ENCODE measurements at places on chromosomes 6 and 20.

DNA sequence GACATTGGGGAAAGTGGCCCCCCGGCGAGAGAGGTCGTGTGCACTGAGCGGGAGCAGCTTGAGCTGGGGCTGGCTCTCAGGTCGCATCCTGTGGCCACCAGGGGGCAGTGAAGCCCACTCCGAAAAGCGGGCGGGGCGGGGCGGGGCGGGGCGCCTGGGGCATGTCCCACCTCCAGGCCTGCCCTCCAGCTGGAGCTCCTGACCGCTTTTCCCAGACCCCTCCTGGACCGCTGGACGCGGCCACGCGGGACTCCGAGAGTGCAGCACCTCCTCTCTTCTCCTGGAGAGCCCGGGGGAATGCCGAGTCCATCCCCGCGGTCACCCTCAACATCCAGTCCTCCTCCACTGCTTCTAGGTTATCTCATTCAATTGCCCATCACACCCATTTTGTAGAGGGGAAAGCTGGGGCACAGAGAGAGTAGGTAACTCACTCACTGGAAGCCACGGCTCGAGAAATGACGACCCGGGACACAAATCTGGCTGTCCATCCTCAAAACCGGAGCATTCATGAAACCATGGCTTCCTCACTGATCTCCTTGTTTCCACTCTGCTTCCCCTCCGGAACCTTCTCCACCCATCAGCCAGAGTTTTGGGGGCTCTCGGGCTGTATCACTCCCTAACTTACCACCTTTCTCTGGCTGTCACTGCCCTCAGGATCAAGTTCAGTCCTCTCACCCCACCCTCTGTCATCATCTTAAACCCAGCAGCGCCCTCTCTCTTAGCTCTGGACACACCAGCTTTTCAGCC, 24.1 kb downstream of the COX4I2 start:
- peak; percentile 88 for DNase-seq

DNA sequence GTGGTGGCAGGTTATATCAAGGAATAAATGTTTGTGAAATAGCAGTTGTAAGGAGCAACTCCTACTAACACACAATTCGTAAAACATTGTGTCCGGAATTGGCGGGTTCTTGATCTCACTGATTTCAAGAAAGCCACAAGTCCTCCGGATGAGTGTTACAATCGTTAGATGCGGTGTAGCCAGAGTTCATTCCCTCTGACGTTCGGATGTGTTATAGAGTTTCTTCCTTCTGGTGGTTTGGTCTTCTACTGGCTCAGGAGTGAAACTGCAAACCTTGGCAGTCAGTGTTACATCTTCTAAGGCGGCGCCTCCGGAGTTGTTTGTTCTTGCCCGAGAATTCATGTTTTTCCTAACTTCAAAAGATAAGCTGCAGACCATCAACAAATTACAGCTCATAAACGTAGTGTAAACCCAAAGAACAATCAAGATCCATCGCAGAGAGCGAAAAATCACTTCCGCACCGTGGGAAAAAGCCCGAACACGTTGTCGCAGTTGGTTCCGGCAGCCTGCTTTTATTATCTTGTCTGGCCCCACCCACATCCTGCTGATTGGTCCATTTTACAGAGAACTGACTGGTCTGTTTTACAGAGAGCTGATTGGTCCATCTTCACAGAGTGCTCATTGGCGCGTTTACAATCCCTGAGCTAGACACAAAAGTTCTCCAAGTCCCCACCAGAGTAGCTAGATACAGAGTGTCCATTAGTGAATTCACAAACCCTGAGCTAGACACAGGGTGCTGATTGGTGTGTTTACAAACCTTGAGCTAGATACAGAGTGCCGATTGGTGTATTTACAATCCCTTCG, 58.2 kb downstream of the TRIM27 start:
- no peak for DNase-seq

GRCh38 chr6:44956396-44956795, 371.7 kb upstream of the RUNX2 start:
- DNase-seq = no peak

DNA sequence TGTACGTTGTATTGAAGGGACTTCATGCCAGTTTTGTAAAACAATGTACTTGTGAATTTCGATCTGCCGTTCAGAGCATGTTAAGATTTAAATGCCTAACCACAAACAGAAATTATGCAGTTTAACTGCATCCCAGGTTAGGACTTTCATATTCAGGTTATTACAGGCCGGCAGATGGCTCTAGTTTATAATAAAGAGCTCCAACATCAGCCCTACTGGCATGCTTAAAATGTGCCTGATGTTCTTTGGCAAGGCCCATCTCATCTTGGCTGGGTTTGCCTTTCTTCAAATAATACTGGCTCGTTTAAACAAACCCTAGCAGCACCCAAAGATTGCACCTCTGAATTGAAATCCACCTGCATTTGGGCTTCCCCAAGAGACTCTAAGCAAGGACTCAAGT, 169.3 kb upstream of the RIN2 start:
- no peak for DNase-seq

- DNase-seq = no peak
These were observed 103.1 kb upstream of the ESR1 start for GRCh38 chr6:151704383-151704782.

- DNase-seq = no peak
These were observed 83.3 kb downstream of the ALDH8A1 start for GRCh38 chr6:134866563-134866962.

DNA sequence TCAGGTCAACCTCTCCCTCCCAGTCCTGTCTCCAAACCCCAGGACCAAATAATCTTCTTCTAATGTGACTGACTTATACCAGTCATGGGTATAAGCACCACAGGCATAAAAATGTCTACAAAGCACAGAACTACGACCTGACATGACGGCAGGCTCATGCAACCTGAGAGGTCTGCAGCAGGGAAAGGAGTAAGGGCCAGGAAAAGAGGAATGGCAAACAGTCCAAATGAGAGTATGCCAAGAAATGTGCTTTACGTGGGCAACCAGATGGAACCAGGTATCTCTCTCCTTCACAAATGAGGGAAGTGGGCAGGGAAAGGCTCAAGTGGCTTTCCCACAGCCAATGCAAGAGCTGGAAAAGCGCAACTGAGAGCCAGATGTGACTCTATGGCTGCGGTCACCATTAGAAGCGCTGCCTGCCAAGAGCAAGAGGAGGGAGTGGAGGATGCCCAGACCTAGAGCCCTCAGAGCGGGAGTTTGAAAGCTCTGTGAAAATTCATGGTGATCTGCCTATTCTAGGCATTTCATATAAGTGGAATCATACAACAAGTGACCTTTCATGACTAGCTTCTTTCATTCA, 6.0 kb downstream of the APMAP start:
- DNase-seq = no peak

DNA sequence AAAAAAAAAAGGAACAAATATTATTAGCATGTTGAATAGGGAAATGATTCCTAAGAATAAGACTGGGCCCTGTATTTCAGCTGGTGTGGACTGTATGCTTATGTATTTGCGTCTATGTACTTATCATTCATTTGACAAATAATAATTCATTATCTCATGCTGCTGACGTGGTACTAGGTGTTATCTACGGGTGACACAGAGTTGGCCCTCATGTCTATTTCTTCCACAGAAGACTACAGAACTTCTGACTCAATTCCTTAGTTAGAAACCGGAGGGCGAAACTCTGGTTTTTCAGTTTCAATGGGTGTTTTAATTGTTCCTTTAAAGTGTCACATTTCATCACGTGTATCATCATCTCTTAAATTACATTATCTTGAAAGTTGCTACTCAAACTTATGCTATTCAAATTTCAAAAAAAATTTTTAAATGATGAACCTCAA, 305.9 kb downstream of the CLIC5 start:
- no peak for DNase-seq

DNA sequence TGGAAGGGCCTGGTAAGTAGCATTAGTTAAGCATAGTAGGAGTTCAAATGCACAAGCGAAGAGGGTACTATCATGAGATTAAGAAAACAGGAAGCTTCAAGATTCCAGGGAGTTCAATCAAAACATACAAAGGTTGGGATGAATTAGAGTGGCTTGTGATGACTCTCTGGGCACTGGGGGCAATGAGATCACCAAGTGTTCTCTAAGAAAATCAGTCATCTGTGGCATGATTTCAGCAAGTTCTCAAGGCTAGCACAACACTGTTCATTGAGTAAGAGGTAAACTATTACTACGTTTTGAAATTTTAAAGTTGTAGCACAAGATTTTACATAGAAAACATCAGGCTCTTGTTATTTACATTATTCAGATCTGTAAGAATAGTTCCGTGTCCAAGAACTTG, 139.7 kb upstream of the FLRT3 start:
- DNase-seq = no peak

DNA sequence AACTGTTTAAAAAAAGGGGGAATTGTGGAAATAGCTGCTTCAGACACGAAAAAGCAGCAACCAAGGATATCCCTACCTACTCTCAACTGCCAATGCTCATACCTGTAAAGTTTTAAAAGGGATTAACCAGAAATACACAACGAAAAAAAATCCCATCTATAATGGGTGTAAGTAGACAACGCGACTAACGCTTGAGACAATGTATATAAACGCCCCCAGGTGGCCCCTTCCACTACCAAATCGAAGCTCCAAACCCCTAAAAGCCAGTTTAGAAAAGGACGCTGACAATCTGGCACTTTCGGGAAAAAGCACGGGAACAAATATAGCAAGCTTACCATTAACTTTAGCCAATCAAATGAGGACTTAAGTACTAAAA, 94.5 kb upstream of the BTN3A2 start:
- no peak for DNase-seq

- no peak for DNase-seq
These were observed 510.8 kb upstream of the BTBD3 start for GRCh38 chr20:11406877-11407276.

DNA sequence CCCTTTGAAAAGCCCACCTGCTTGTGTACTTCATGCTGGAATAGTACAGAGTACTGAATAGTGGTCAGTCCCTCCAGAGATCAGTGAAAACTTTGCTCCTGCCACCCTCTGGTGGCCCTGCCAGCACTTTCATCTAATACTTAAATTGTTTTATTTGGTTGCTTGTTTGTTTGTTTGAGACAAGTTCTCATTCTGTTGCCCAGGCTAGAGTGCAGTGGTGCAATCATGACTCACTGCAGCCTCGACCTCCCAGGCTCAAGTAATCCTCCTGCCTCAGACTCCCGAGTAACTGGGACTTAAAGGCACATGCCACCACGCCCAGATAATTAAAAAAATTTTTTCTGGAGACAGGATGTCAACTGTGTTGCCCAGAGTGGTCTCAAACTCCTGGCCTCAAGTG, 9.1 kb downstream of the FAM83D start:
- DNase-seq = no peak

GRCh38 chr6:104603108-104603745, 256.5 kb downstream of the HACE1 start:
- no peak for DNase-seq

- DNase-seq = no peak
These were observed 50.3 kb upstream of the CDKAL1 start for GRCh38 chr6:20483887-20484497.

All from lower lobe of right lung (tissue), 2 donors.